ENCODE measurements at places on chromosomes 12 and 14. TPM values are rescaled to one million over a fixed set of nuclear protein-coding genes. Genes with fewer than 3 reads are reported as not detected.

DNA sequence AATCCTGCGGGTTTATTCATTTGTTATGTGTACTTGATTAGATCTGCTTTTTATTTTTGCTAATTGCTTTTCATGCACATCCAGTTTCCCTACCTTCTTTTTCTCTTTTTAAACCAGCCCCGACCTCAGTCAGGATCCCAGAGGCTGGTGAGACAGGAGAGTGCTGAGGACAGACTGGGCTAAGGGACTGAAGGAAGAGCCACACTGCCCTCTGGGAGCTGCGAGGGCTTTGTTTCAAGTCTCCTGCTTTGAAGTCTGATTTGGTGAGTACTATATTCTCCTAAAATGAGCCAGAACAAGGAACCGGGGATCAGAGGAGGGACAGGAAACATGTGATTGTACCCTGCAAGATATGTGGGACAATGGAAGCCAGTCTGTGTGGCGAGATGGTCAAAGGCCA is 23.9 kb downstream of the PRICKLE1 start:
- DNase-seq = no peak

GRCh38 chr14:36672095-36672494 is 10.4 kb downstream of the PAX9 start:
- no peak for DNase-seq

- no peak for DNase-seq
Measured at GRCh38 chr14:52076334-52076733, 7.5 kb upstream of the NID2 start.

GRCh38 chr12:64679487-64680001 is 69.2 kb downstream of the RASSF3 start:
- DNase-seq = peak; percentile 77

The ATL1 gene
- total RNA-seq = 2.1 TPM

The EML5 gene
- 5.5 TPM for total RNA-seq
